ENCODE measurements at places on chromosomes 4 and X.

- no peak for DNase-seq
Measured at GRCh38 chr4:111492496-111492895, 652.8 kb upstream of the FAM241A start.

GRCh38 chrX:21666679-21667078 lies 8.5 kb upstream of the KLHL34 start:
- DNase-seq: no peak

DNA sequence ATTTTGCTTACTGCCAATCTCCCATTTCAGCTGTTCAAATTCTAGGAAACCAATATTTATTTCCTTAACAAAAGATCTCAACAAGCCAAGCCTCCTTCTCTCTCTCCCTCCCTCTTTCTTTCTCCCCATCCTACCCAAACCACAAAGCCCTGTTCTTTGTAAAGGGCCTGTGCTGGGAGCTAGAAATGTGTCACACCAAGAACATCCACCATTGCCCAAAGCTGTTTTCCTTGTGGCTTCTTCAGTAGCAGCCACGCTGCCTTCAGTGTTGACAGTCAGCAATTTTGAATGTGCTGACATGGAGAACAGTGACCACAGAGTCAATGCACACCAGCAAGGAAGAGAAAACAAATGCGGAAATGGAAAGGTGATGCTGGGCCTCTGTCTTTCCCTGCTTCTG lies 203.0 kb downstream of the MAML3 start:
- peak; percentile 12 for DNase-seq

- no peak for DNase-seq
Measured at GRCh38 chr4:71189471-71189870, 149.3 kb upstream of the SLC4A4 start.

DNA sequence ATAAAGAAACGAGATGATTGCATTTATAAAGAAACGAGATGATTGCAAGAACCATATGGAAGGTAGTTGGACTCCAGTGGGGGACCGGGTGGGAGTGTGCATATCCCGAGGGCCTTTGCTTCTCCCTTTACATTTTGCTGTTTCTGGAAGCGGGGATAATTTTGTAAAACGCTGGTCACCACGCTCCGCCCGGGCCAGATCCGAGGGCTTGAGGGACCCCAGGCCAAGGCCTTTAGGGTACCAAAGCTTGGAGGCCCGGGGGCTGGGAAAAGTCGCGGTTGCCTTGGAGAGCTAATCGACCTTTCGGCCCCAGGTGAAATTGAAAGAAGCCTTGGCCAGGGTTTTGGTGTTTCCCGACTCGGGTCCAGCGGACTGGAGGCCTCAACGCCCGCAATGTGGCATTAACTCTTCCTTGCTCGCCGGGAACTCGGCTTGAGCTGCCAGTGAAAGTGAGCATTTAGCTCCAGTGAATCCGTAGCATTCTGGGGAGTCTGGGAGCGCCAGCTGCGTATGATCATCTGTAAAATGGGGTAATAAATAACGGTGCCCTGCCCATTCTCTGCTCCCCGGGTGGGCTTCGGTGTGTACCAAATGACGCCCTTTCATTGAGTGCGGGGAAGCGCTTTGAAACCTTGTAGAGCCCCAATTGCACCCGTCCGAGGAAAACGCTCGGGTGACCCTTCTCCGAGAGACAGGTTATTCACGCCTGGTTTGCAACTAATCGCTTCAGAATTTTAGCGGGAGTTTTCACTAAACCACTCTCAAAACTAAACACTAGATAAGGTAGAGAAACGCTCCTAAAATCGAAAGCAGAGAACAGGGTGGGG lies 4.5 kb downstream of the NKX3-2 start:
- no peak for DNase-seq

DNA sequence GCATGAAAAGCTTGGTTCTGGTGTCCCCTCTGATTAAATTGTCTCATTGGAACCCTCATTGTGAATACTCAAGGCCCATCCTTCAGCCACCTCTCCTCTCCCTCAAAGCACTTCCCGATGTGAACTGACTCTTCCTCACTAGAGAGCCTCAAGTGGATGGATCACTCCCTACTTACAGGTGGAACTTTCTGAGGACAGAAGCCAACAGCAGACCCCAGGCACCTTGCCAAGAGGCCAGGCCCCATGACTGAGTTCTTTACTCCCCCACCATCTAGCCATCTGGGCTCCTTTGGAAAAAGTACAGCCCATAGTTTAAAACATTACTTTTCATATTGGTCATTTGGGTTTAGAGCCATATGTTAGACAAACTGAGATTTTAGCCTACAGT lies 224.1 kb downstream of the SHROOM3 start:
- DNase-seq: no peak

DNA sequence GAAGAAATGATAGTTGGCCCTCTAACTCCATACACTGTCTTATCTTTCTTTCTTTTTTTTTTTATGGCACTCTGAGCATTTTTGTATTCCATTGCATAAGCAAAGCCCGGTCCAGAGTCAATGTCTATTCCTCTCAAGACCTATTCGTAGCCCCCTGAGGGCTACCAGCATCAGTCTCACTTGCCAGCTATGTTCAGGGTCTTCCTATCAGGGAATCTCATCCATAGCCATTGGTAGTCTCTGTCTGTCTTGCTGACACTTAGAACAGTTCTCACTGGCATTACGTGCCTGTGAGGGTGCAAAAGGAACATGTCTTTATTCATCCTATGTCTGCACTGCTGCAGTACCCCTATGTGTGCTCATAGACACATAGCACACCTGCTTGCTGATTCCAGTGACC lies 51.0 kb downstream of the BMP2K start:
- DNase-seq: no peak

DNA sequence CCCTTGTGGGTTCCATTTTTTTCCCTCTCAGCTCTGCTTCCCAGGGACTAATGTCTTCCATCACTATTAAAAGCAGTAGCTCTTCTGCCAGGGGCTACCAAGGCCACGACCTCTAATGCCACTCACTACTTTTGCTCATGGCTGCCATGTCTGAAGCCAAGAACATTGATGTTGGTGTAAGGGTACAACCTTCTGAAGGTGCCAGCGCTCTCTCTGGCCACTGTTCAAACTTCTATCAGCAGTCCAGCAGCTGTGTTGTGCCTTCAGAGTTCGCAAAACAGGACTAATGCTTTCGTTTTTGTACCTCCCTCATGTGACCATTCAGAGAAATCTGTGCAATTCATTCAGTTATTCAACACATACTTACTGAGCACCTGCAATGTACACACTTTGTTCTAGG lies 121.5 kb upstream of the ENPEP start:
- DNase-seq: no peak

DNA sequence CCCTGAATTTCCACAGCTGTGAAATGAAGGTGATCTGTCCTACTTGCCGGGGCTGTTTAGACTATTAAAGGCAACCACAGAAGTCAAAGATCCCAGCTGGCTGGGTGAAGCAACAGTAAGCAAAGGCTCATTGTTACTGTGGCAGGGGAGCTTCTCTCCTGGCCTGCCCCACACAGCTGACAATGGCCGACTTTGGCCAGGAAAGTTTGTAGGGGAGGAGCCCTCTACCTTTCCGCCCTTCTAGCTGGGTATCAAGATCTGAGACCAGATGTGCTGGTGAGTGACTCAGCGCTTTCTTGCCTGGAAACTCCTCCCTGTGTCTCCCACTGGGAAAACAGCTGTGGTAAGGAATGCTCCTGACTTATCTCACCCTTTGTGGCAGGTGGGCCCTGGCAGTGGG lies 21.1 kb downstream of the RASSF6 start:
- peak; percentile 47 for DNase-seq

- no peak for DNase-seq
Measured at GRCh38 chrX:39835776-39836175, 262.0 kb downstream of the BCOR start.

GRCh38 chr4:82905205-82905604 lies 4.7 kb downstream of the THAP9 start:
- DNase-seq: no peak

- DNase-seq: no peak
Measured at GRCh38 chrX:2692221-2693112, 1.4 kb downstream of the CD99 start.

DNA sequence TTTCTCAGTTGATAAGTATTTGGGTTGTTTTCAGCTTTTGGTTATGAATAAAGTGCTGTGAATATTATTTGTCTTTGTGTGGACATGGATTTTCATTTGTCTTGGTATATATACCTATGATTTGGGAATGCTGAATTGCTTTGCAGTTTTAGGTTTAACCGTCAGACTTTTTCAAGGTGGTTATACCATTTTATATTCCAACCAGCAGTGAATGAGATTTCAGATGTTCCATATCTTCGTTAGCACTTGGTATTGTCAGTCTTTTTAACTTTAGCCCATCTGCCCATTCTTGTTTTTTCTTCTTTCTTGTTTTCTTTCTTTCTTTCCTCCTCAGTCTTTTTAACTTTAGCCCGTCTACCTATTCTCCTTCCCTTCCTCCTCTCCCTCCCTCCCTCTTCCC lies 106.0 kb downstream of the KDM6A start:
- DNase-seq: no peak

DNA sequence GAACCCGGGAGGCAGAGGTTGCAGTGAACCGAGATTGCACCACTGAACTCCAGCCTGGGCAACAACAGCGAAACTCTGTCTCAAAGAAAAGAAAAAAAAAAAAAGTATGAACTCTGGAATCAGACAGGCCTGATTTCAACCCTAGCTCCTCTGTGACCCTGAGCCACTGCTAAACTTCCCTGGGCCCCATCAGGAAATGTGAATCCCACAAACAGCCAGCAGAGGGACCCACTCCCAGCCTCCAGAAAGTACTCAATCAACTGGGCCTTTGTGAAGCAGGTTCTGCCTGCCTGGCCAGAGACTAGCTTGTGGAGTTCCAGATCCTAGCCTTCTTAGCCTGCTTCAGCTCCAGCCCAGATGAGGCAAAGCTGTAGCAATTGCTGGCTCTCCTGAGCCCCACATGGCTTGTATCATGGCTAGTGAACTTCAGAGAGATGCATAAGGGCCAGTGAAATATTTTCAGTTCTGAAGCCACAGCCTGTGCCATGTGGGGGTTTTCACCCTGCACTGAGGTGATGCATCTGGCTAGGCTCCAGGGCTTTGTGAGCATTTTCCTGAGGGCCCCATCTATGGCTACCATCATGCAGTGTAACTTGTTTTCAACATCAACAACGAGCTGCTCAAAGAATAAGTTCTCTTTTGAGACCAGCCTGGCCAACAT lies 7.2 kb upstream of the IDS start:
- no peak for DNase-seq

DNA sequence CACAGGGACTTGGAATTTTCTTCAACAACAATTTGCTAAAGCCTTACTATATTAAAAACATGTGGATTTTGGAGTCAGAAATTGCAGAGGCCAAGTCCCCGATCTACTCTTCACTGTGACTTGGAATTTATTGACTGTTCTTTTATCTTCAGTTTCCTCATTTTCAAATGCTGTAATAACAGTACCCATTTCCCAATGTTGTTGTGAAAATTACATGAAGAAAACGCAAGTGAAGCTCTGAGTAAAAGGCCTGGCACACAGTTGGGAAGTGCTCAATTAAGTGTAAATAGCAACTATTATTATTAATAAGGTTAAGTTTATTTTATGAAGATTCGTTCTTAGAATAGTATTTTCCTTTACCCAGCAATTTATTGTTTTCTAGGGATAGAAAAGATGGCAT lies 15.7 kb downstream of the STBD1 start:
- DNase-seq: no peak

DNA sequence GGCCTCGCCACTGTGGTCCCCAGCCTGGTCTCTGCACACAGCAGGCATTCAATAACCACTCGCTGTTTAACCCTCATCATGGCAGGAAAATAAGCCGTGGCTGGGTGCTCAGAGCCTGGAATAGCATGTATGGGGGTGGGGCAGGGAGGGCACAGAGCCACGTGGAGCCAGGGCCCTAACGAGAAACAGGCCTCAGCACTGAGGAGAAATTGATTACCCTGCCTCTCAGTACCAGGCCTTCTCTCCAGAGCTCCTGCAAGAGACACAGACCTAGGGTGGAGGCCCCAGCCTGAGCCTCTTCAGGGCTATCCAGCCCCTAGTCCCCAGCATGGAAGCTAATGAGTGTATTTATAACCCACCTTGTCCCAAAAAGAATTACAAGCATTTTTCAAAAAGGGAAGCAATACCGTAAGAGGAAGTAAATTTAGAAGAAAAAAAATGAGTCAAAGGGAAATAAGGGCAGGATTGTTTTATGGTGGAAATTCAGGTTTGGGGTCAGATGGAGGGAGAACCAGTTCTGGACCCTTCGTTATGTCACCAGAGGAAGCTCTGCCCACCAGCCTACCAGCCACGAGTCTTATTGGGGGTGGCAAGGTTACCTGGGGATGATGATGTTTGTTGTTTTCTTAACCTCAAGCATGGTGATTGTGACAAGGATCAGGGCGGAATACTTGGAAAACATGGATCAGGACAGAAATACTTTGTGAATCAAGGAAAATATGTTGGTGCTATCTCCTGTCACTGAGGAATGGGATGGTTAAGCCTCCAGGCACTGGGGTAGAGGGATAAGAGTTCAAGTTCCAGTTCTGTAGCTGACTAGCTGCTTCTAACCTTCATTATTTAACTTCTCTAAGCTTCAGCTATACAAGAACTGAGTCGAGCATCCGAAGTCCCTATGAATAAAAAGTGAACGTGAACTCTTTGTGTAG lies 101.9 kb upstream of the RBPJ start:
- DNase-seq: no peak

- DNase-seq: no peak
Measured at GRCh38 chr4:10690185-10690907, 5.8 kb upstream of the CLNK start.

GRCh38 chr4:51995647-51996220 lies 24.4 kb downstream of the LRRC66 start:
- DNase-seq: no peak

GRCh38 chr4:139234253-139234652 lies 45.8 kb downstream of the MGARP start:
- no peak for DNase-seq

GRCh38 chrX:46376246-46376885 lies 168.9 kb downstream of the ZNF674 start:
- no peak for DNase-seq

DNA sequence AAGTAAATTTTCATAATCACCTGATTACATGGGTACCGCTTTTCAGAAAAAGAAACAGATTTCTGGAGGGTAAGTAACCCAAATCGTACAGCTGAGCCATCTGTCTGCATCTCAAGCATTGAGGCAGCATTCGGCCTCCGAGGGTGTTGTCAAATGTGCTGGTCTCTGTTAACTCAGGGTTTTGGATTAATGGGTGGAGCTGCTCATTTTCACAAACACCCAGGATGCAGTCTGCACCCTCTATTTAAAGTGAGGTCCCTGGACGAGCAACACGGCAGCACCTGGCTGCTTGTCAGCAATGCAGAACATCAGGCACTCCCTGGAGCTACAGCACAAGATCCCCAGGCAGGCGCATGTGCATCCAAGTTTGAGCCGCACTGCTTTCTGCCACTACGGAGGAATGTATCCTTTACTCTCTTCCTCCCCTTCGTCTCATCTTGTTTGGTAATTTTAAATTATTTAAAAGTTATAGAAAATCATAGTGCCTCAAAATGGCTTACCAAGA lies 24.7 kb upstream of the NAP1L5 start:
- no peak for DNase-seq

DNA sequence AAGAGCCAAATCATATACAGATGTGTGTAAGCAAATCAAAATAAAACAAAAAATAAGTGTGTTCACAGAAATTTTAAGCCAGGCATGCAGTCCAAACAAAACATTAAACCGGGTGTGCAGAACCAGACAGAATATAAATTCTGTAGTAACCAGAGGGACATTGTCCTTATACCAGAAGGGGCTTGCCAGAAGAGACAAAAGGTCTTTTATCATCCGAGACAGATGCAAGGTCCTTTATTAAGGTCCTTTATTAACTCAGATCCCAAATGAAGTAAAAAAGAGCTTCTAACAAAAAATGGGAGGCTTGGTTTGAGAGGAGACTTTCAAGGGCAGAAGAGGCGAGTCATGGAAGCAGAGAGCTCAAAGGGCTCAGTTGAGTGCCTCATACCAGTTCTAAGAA lies 59.2 kb downstream of the RGS12 start:
- DNase-seq: no peak
